ENCODE measurements at places on chromosomes 3 and 15.
A peak's percentile ranks its signal among the peaks of the same experiment; 100 is the strongest.

GRCh38 chr3:64687781-64688604 is at the start of gene ADAMTS9:
ADAMTS9 (minus strand) TSS chr3:64688000; CDS start chr3:64687657, 343 bp downstream.
- peak; percentile 32 for DNase-seq

DNA sequence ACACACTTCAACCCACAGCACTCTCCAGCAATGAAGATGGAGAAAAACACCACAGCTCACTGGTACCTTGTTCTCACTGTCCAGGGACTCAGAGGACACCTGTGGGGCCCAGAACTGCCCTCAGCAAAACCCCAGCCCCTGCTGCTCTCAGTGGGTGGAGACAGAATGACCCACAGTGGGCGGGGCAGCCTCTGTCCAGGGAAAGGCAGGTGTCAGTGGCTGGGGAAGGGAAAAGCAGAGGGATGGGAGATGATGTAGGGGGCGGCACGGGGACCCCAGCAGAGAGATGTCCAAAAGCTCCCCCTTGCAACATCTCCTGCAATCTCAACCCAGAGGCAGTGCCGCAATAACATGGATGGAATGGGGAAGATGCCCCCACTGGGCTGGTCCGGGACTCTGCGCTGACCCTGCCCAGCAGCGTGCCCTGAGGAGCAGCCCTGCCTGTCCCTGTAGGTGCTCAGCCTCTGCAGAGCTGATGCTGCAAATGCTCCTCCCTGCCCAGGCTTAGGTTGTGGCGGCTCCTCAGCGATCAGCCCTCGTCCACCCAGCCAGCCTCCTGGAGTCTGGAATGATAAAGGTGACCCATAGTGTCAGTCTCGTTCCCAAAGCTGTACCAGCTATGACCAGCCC is 193.9 kb downstream of the XXYLT1 start:
- DNase-seq = no peak

GRCh38 chr3:107524841-107525643 is 2.3 kb downstream of the BBX start:
- no peak for DNase-seq

GRCh38 chr3:21435871-21436270 is 315.1 kb downstream of the ZNF385D start:
- no peak for DNase-seq

GRCh38 chr3:41668379-41668778 is 293.5 kb downstream of the ULK4 start:
- no peak for DNase-seq

DNA sequence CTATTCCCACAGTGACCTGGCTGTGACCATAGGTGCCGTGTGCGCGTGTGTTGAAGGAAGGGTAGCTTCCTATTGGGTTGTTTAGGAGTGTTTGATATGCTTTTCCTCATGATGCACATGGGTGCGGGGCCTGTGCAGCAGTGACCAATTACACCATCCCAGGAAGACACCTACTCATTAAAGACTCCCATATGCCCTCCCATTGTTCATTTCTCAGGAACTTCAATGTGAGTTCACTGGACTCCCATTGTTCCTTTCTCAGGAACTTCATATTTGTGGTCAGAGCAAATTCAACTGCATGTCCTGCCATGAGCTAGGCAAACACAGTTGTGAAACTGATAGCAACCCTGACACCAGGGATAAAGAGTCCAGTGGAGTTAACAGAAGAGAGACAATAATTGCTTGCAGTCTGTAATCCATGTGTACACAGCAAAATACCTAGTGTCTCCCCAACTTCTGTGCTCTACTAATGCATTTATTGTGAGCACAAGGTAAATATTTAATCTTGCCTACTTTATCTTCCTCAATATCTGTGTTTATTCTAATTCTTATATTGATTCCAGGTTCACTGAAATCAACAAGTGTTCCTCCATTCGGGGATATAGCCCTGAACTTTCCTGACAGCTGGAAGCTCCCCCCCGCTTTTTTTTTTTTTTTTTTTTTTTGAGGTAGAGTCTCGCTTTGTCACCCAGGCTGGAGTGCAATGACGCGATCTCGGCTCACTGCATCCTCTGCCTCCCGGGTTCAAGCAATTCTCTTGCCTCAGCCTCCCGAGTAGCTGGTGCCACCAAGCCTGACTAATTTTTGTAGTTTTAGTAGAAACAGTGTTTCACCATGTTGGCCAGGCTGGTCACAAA is 57.5 kb upstream of the GCNT3 start:
- DNase-seq = no peak

DNA sequence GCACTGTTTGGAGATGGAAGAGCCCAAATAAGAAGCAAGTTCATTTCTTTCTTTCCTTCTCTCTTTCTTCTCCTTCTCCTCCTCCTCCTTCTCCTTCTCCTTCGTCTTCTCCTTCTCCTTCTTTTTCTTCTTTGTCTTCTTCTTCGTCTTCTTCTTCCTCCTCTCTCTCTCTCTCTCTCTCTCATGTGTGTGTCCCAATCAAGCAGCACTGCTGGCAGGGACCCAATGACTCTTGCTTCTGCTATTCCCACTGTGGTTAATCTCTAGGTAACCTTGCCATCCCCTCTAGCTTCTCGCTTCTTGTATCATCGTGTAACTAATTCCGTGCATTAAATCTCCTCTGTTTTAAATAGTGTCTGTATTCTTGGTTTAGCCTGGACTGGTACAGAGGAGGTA is 26.1 kb upstream of the ZNF280D start:
- no peak for DNase-seq

- no peak for DNase-seq
These were observed 66.0 kb downstream of the PLD1 start for GRCh38 chr3:171744158-171744741.

GRCh38 chr15:55407498-55408011 is 604 bp downstream of the CCPG1 start:
- no peak for DNase-seq

DNA sequence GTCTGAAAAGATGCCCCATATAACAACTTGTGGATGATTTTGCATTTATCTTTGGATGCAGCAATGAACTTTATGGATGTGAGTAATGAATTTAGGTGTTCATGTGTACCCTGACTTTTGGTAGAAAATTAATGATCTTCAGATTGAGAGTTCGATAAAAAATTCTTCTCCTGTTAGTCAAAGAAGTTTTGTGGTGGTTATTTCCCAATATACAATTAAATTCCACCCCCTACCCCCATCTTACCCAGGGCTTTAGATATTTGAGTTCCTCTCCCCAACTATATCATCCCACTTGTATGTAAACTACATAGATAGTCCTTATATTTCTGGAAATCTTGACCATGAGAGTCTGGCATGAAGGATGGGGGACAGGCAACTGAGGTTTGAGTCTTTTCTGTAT is 126.1 kb upstream of the ALDH1A3 start:
- no peak for DNase-seq

- DNase-seq = no peak
These were observed 4.8 kb downstream of the VIPR1 start for GRCh38 chr3:42507252-42507651.

DNA sequence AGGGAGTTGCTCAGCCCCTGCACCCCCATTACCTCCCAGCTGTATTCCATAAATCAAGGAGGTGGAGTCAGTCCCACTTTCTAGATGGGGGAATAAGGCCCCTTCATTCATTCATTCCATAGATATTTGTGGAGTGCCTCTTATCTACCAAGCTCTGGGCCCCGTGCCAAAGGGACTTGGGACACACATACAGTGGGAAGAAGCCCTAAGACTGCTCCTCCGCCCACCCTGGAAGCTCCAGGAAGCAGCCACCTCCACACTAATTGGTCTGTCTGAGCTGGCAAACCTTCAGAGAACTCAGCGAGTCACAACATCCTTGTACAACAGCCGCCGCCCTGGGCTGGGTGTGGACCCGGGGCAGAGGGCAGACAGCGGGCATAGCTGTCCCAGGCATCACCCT is 6.4 kb downstream of the STRA6 start:
- DNase-seq = no peak

GRCh38 chr15:90054618-90055097 is 47.6 kb downstream of the IDH2 start:
- DNase-seq = no peak

- DNase-seq = no peak
These were observed 2.4 kb upstream of the CFAP91 start for GRCh38 chr3:119700269-119700919.

GRCh38 chr3:171187706-171188290 is 161.3 kb upstream of the SLC2A2 start:
- DNase-seq = no peak

GRCh38 chr3:35832140-35832571 is 192.8 kb downstream of the ARPP21 start:
- DNase-seq = no peak

GRCh38 chr3:869734-870133 is 223.1 kb upstream of the CNTN6 start:
- DNase-seq = no peak

GRCh38 chr15:99605990-99606389 is 40.2 kb downstream of the MEF2A start:
- no peak for DNase-seq

GRCh38 chr3:43966126-43966525 is 275.4 kb downstream of the ABHD5 start:
- no peak for DNase-seq

DNA sequence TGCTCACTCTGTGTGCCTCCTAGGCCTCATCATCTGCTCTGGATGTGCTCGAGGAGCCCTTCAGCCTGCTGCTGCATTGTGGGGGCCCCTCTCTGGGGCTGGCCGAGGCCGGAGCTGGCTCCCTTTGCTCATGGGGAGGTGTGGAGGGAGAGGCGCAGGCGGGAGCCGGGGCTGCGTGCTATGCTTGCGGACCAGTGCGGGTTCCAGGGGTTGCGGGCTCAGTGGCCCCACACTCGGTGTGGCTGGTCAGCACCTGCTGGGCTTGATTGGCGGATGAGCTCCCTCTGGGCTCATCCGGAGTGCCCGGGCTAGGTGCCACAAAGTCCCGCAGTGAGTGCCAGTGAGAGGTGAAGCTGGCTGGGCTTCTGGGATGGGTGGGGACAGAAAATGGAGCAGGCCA is 264.2 kb downstream of the SI start:
- no peak for DNase-seq

DNA sequence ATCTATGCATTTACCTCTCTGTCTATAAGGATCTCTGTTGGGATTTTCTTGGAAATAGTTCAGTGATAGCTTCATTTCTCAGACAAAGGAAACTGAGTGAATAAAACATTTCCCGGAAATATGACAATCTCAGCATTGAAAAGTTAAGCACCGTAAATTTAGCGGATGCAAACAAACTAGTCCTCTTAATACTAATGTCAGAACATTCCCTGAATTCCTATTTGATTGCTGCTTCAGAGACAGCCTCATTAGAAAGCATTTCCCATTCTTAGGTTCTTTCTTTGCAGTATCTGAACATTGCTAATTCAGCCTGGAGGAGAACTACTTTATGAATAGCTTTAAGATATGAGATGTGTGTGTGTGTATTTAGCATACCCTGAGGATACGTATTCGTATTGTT is 101.3 kb downstream of the NR2F2 start:
- no peak for DNase-seq

GRCh38 chr15:74226761-74227540 is 9.2 kb upstream of the CCDC33 start:
- no peak for DNase-seq

DNA sequence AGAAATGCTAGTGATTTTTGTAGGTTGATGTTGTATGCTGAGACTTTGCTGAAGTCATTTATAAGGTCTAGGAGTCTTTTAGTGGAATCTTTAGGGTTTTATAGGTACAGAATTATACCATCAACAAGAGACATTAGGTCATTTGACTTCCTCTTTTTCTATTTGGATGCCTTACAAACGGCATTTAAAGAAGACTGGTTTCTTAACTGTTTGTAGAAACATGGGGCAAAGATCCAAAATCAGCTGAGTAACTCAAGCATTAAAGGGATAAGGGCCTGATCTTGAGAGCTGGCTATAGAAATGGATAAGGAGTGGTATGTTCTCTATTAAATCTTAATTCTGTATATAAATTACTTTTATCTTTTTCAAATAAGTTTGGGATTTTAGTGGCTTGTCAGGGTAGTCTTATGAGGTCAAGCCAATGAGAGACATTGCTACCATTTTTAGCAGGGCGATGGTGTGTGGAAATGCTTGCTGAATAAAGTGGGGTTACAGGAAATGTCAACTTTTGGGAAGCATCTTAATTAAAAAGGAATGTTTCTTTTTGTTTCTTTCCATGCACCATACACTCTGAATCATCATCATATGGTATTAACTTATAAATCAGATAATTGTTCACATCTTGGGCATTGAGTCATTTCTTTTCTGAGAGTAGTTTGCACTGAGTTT is 197.7 kb upstream of the GBE1 start:
- no peak for DNase-seq

- no peak for DNase-seq
These were observed 21.7 kb upstream of the KPNA4 start for GRCh38 chr3:160587105-160587504.

DNA sequence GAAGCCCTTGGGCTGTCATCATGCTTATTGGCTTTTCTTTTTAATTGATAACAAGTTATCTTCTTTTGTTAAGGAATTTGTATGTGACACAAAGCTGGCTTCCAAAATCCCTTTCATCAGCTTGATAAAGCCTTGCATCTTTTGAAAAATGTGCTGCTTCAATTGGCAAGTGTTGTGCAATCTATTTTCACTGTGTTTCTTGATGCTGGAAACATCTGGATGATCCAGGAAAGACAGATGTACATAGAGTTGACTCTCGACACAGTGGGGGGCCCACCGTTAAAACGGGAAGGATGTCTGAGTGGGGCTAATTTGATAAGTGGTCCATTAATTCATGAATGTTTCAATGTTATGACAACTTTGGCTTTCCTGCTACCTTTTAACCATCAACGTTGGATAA is 158.3 kb upstream of the WNT5A start:
- DNase-seq = no peak

GRCh38 chr3:126350502-126351085 is 6.6 kb downstream of the KLF15 start:
- no peak for DNase-seq

GRCh38 chr3:149339931-149340309 is 6.5 kb upstream of the TM4SF18 start:
- no peak for DNase-seq

DNA sequence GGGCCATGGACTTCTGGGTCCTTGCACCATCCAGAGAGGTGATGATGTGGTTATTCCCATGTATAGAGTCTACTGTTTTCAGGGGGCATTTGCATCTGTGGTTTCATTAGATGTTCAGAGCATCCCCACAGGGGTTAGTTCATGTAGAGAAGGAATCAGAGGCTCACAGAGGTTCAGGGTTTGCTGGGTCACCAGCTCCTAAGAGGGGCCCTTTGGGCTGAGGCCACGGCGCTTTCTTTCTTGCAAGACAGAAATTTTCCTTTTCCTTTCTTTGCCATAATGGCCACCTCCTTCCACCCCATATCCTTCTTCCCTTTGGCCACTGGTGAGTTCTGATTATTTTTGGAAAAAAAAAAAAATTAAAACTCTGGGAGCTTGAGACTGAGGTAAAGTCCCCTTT is 62.3 kb downstream of the APBA2 start:
- DNase-seq = no peak

GRCh38 chr3:177705976-177706823 is 508.9 kb upstream of the TBL1XR1 start:
- no peak for DNase-seq
